ENCODE measurements at places on chromosomes 5 and 9.

DNA sequence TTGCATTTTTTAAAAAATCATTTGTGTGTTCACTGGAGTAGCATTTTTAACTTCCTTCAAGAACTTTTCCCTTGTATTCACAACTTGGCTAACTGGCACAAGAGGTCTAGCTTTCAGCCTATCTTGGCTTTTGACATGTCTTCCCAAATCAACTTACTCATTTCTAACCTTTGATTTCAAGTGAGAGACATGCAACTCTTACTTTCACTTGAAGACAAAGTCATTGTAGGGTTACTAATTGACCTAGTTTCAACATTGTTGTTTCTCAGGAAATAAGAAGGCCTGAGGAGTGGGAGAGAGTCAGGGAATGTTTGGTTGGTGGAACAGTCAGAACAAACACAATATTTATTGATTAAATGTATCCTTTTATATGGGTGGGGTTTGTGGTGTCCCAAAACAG lies 95.0 kb upstream of the C9orf72 start:
- DNase-seq: no peak

DNA sequence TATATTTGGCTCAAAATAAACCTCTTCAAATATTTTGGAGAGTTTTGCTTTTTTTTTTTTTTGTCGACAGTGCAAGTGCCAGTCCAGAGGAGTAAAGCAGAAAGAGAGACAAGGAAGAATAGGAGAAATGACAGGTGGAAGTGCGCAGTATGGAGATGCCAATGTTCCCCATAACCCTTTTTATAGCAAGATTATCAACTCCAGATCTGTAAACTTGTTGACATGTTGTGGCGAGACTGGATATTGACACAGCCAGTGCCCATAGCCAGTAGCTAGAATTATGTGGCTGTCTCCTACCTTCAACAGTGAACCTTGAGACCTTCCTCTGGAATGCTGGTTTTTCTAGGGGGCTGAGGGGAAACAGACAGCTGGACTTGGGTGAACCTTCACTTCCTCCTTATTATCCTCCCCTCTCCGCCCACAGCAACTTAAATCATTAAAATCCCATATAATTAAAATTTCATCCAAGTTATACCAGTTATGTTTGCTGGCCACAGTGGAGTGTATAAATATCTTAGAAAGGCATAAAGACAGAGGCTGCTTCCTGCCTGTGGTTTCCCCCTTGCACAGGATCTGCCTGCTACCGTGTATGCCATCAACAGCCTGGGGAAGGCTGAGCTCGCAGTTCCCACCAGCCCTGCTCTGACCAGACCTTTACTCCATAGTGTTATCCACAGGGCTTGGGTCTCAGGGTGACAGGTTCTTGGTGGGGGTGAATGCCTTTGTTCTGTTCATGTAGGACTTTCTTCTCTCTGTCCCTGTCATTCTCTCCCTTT lies 112.3 kb upstream of the ANKH start:
- no peak for DNase-seq

DNA sequence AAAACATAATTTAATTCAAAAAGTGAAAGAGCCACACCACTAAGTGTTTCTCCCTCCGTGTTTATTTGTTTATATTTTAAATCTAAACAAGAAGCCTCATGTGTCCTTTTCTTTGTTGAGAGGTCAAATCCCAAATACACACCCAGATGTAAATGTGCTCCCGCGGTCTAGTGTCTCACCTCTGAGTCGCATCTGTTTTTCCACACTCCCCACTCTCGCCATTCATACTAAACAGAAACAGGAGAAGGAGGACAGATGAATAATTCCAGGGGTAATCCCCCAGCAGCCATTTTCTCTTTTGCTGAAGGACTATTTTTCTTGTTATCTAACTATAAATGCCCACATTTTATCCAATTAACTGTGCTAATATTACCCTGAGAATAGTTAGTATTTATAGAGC lies 361.6 kb upstream of the RIOK2 start:
- DNase-seq: no peak

- no peak for DNase-seq
Measured at GRCh38 chr5:179776411-179776938, 17.3 kb upstream of the LTC4S start.

DNA sequence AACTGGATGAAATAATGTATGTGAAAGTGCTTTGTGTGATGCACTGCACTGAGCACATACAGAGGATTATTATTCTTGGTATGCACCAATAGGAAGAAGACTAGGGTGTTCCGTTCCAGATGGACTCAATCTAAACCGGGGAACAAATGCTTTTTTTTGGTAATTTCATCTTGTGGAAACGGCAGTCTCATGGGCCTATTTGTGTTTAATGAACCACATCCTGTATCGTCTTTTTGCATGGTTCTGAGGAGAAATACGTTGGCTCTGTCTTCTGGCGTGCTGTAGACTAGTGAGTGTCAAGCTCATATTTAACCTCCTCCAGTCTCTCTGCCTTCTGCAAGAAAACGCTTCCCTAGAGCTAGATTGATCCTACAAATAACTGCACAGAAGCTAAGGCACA lies 30.0 kb downstream of the TRIM32 start:
- DNase-seq: no peak

- no peak for DNase-seq
Measured at GRCh38 chr5:22709743-22710142, 143.4 kb downstream of the CDH12 start.

- no peak for DNase-seq
Measured at GRCh38 chr5:148963664-148964063, 99.2 kb downstream of the SH3TC2 start.

GRCh38 chr5:130992095-130992494 lies 173.0 kb downstream of the HINT1 start:
- no peak for DNase-seq

GRCh38 chr9:130626249-130626996 lies 38.0 kb upstream of the PRDM12 start:
- no peak for DNase-seq

DNA sequence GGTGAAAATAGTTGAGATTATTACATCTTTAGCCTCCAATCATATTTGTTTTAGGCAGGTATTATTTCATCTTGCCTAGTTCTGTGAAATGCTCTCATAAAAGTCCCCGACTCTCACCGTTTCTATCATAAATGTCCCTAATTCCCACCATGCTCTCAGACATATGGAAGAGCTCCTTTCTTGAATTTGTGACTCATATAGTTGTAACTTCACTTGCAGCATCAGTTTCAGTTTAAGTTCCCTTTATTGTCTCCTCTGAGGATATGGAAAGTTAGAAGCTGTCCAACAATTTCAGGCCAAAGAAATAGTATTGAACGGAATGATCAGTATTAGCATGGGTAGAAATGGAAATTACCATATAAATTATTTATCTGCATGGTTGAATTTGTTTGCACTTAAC lies 187.5 kb upstream of the NR4A3 start:
- DNase-seq: no peak

DNA sequence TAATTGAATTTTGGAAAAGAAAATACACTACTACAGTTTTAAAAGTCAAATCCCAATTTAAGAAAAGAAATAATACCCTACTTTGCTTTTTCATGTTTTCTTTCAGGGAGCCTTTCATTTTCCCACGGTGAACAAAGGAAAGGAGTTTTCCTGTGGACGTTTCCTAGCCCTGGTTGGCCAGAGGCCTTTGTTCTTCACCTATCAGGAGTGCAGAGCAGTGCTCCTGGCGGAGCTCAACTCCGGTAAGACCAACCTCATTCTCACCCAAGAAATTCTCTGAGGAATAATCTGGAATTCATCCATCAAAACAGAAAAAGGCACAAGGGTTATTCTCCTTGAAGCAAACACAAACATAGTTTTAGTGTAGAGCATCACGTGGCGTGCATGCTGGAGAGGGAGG lies 248.9 kb downstream of the ADGRV1 start:
- no peak for DNase-seq

- DNase-seq: no peak
Measured at GRCh38 chr9:64066736-64067368, 1218.2 kb downstream of the FOXD4L5 start.

- no peak for DNase-seq
Measured at GRCh38 chr9:120592210-120592609, 12.2 kb upstream of the CDK5RAP2 start.

DNA sequence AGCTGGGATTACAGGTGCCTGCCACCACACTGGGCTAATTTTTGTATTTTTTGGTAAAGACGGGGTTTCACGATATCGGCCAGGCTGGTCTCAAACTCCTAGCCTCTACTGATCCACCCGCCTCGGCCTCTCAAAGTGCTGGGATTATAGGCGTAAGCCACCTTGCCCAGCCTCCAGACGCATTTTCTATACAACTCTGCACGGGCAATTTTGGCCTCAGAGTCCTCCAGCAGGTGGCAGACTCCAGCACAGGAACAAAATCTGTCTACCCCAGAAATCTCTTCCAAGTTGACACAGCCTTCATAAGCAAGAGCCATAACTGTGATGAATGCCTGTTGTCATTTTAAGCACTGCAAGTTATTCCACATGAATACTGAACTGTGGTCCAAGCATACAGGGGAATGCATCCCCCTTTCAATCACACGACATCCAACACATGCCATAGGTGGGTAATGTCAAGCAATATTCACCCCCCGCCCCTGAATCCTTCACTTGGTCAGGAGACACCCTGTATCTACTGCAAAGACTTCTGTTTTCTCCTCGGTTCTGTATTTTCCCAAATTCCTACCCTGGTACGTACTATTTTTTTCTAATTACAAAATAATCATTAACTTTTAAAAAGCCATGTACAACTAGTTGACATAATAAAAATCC lies 50.8 kb downstream of the ALDH7A1 start:
- DNase-seq: no peak

- no peak for DNase-seq
Measured at GRCh38 chr9:136686534-136686793, 793 bp downstream of the AGPAT2 start.

GRCh38 chr5:79235634-79236361 lies at the start of gene JMY:
Gene JMY, plus strand, starts transcription at chr5:79236131. Its CDS starts 520 bp downstream, at chr5:79236651.
- DNase-seq: peak; percentile 52

DNA sequence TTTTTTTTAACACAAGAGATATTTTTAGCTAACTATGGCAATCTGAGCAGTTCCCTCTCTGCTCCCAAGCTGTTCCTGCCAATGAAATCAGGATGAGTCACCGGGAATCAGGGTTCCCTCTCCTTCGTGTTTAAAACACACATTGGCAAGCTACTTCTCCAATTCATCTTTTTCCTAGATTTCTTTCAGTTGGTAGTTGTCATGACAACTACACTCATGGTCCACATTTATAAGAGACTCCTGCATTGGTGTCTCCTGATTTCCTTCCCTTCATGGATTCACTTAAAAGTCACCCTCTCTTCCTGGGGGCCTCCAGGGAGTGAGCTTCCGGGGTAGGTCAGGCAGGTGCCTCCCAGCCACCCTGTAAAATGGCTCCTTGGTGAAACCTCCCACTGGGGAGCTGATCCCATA lies 72.3 kb upstream of the NIPAL4 start:
- no peak for DNase-seq

DNA sequence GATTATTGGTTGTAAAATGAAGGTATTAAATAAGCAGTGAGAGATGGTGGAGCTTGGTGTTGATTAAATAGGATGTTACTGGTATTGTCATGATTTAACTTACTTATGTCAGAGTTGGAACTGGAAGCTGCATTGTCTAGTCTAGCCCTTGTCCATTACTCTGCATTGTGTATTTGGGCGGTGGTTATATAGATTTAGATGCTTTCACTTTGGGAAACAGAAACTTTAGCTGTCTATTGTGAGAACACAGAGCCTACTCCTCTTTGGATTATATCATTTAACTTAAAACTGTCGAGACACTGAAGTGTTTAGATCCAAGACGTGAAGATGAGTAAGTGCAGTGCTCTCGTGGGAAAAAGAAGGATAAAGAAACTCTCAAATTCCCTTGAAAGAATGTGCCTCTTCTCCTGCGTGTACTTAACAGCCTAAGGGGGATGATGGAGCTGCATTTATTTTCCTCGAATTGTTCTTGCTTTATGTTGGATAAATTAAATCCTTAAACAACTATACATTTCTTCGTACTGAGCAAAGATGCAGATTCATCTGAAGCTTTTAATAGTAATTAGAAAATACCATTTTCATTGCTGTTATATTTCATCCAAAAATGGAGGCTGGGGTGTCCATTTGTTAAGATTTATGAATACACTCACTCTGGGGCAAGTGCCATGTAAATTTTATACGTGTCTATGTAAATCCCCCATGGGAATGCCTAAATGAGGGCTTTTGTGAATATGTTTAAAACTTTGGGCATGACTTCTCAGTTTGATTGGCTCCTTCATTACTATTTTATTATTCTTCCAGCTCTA lies 21.6 kb downstream of the FBXL7 start:
- DNase-seq: no peak

DNA sequence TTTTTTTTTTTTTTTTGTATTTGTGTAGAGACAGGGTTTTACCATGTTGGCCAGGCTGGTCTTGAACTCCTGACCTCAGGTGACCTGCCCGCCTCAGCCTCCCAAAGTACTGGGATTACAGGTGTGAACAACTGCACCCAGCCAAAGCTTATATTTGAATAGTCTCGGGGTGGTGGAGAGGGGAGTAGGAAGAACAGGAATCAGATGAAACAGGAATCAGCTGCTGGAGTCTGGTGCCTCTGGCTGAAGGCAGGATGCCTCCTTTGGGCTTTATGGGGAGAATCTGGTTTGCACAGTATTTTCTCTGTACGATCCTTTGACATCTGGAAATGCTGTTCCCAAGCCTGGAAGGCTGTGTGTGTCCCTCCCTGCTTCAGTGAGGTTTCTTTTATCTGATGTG lies 10.9 kb downstream of the C5orf52 start:
- DNase-seq: no peak
